ENCODE measurements at places on chromosomes 1 and 21.

DNA sequence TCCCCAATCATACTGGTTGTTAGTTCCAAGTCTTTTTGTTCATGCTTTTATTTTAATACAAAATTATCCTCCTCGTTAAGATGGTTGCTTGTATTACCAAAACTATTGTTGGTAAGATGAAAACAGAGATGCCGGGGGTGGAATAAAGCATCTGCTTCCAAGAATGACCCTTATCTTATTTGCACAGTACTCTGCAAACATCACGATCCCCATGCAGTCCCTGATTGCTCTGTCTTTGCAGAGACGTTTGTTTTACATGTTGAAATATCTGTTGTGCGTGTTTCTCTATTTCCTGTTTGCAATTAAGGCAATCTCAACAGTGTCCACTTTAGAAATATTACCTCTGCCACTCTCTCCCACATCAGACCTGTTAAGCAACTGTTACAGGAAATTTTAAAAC lies 141.3 kb upstream of the NCAM2 start:
- H3K27ac ChIP-seq: no peak overlapping the region
- DNase-seq: no peak
- H3K36me3 ChIP-seq: no peaks in the 10 kb centered on the region
- H3K4me3 ChIP-seq: no peak overlapping the region

- no peaks in the 10 kb centered on the region for H3K36me3 ChIP-seq
- no peak overlapping the region for H3K4me3 ChIP-seq
- H3K4me1 ChIP-seq: no peaks in the 10 kb centered on the region
- no peak overlapping the region for H3K27ac ChIP-seq
- H3K27me3 ChIP-seq: no peaks in the 10 kb centered on the region
Observed at GRCh38 chr1:64683419-64683818, 61.5 kb upstream of the RAVER2 start.

- DNase-seq: no peak
- no peaks in the 10 kb centered on the region for H3K36me3 ChIP-seq
- H3K4me1 ChIP-seq: peaks cover 25% of the 10 kb centered on the region
- no peak overlapping the region for H3K4me3 ChIP-seq
Observed at GRCh38 chr1:201457508-201457960, 11.5 kb downstream of the PHLDA3 start.

GRCh38 chr1:29271724-29272123 lies 35.4 kb downstream of the PTPRU start:
- no peak overlapping the region for H3K27ac ChIP-seq
- no peaks in the 10 kb centered on the region for H3K4me1 ChIP-seq
- H3K36me3 ChIP-seq: no peaks in the 10 kb centered on the region
- no peak for DNase-seq

- no peak overlapping the region for H3K4me3 ChIP-seq
- no peak for DNase-seq
- H3K27ac ChIP-seq: no peak overlapping the region
- peaks cover 41% of the 10 kb centered on the region for H3K27me3 ChIP-seq
Observed at GRCh38 chr1:169451218-169451824, 24.0 kb upstream of the CCDC181 start.

GRCh38 chr1:203680765-203681164 lies 54.1 kb downstream of the ATP2B4 start:
- no peak for DNase-seq
- H3K4me1 ChIP-seq: peaks cover 59% of the 10 kb centered on the region
- peaks cover 4% of the 10 kb centered on the region for H3K36me3 ChIP-seq
- H3K27ac ChIP-seq: peak overlapping the region; percentile 45

- H3K27me3 ChIP-seq: no peaks in the 10 kb centered on the region
- no peak for DNase-seq
- H3K36me3 ChIP-seq: no peaks in the 10 kb centered on the region
- no peak overlapping the region for H3K27ac ChIP-seq
- H3K4me3 ChIP-seq: no peak overlapping the region
Observed at GRCh38 chr21:37032877-37033471, 26.5 kb downstream of the RIPPLY3 start.

DNA sequence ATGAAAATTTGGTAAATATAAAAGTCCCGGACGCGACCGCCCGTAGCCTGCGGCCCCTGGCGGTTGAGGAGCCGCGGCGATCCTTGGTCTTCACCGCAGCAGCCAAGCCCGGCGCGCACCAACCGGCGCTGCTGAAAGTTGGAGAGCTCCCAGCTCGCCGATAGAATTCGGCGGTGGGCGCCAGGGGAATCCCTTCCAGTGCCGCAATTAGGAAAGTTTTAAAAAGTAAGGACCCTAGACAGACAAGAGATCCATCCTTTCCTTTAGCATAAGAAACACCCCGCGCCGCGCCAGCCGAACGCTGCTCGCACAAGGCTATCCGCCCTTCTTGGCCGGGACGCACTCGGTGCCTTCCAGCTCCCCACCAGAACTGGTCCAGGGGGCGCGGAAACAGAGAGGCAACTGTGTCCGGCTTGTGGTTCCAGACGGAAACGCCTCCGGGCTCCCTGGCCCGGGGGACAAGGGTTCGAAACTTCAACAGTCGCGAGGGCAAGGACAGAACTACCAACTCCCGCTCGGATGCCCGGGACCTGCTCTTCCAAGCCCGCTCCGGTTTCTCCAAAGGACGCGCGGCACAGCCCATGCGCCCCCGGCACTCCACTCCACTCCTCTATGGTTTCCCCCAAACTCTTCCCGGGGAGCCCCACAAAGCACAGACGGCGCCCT lies 1.7 kb downstream of the FAM78B start:
- peaks cover 37% of the 10 kb centered on the region for H3K4me1 ChIP-seq

GRCh38 chr1:65812065-65812464 lies 19.4 kb downstream of the PDE4B start:
- peaks cover 57% of the 10 kb centered on the region for H3K27me3 ChIP-seq
- H3K36me3 ChIP-seq: no peaks in the 10 kb centered on the region
- H3K4me3 ChIP-seq: peak overlapping the region; percentile 27
- H3K4me1 ChIP-seq: peaks cover 28% of the 10 kb centered on the region

- no peak for DNase-seq
- peaks cover 27% of the 10 kb centered on the region for H3K27me3 ChIP-seq
- H3K4me3 ChIP-seq: no peak overlapping the region
- no peaks in the 10 kb centered on the region for H3K36me3 ChIP-seq
- H3K4me1 ChIP-seq: no peaks in the 10 kb centered on the region
Observed at GRCh38 chr1:113255038-113255719, 135.1 kb upstream of the MAGI3 start.

DNA sequence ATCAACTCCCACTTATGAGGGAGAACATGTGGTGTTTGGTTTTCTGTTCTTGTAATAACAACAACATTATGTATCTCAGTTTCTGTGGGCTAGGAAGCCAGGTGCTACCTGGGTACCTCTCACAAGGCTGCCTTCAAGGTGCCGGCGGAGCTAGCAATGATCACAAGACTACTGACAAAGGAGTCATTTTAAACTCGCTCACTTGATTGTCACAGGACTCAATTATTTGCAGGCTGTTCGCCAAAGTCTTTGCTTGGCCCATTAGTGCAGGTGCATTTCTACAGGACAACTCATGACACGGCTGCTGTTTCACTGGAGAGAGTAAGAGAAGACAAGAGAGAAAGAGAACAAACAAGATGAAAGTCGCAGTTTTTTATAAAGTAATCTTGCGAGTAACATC lies 1237.4 kb upstream of the TMPRSS15 start:
- no peak overlapping the region for H3K27ac ChIP-seq
- no peaks in the 10 kb centered on the region for H3K36me3 ChIP-seq
- no peak for DNase-seq
- no peak overlapping the region for H3K4me3 ChIP-seq
- H3K27me3 ChIP-seq: no peaks in the 10 kb centered on the region

DNA sequence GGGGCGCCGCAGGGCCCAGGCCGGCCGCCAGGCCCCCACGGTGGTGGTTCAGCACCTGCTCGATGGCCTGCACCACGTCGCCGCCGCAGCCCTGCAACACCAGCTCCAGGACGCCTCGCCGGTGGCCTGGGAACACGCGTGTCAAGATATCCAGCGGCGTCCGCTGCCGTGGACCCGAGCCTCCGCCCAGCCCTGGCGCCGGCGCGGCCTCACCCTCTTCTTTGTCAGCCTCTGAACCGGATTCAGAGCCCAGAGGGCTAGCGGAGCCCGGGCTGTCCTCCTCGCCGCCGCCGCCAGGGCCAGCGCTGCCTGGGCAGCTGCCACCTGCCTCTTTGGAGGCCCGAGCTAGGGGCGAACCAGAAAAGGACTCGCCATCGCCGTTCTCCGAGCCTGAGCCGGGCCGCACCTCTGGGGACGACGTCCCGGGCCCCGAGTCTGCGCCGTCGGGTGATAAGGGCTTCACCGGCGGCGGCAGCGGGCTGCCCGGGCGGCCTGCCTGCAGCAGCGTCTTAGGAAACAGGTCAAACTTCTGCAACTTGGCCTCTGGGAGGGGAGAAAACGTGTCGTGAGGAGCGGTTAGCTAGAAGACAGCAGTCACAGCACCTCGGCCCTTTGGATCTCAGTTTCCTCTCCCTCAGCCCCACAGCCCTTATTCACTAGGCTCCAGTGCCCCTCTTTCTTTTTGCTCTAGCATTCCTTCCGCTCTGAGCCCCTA lies 3.9 kb downstream of the DMRTA2 start:
- no peak for DNase-seq
- H3K36me3 ChIP-seq: peaks cover under 1% of the 10 kb centered on the region
- peaks cover 57% of the 10 kb centered on the region for H3K4me1 ChIP-seq
- H3K4me3 ChIP-seq: peak overlapping the region; percentile 60
- no peak overlapping the region for H3K27ac ChIP-seq
- peaks cover 78% of the 10 kb centered on the region for H3K27me3 ChIP-seq

DNA sequence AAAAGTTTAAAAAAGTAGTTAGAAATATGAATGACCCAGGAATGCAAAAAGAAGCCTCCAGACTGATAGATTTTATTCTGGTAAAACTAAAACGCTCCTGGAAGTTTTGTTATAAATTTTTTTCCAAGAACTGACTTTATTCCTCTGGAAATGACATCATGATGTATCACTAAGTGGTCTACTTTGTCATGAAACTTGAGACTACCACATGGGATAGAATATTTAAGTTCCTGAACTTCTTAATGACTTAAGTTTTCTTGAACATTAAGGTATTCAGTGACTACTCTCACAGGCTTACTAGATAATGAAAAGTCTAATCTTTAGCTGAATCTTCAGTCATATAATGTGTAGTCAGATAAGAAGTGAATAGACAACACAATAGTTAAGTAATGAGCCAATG lies 842.2 kb downstream of the USP25 start:
- no peak overlapping the region for H3K27ac ChIP-seq
- no peaks in the 10 kb centered on the region for H3K27me3 ChIP-seq
- H3K4me3 ChIP-seq: no peak overlapping the region

DNA sequence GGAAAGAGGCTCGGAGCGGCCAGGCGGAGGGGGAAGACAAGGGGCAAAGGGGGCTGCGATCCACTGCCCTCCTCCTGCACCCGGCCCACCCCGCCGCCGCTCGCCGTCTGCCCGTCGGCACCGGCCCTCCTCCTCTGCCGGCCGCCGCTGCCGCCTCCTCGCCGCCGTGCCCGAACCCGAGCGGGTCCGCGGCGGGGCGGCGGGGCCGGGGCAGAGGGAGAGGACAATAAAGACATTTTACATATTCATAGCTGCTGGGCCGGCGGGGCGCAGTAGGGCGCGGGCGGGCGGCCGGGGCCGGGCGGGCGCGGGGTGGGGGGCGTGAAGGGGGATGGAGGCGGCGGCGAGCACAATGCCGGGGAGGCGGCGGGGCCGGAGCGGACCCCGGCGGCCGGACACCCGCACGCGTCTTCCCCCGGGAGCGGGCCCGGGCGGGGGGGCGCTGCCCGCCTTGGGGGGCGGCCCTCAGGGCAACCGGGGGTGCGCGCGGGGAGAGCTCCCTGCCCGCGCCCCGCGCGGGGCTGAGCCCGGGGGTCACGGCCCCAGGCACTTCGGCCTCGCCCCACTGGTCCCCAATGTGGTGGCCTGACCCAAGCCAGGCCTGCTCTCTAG lies 546 bp downstream of the POU2F1 start:
- H3K4me3 ChIP-seq: peak overlapping the region; percentile 97
- peaks cover 60% of the 10 kb centered on the region for H3K4me1 ChIP-seq
- DNase-seq: peak; percentile 60
- peaks cover 2% of the 10 kb centered on the region for H3K36me3 ChIP-seq
- H3K27ac ChIP-seq: no peak overlapping the region
- H3K27me3 ChIP-seq: no peaks in the 10 kb centered on the region

GRCh38 chr1:19033926-19034680 lies 77.6 kb upstream of the IFFO2 start:
- H3K27me3 ChIP-seq: peaks cover 23% of the 10 kb centered on the region
- H3K36me3 ChIP-seq: no peaks in the 10 kb centered on the region
- DNase-seq: no peak
- H3K4me3 ChIP-seq: no peak overlapping the region
- no peaks in the 10 kb centered on the region for H3K4me1 ChIP-seq
- no peak overlapping the region for H3K27ac ChIP-seq

- H3K36me3 ChIP-seq: no peaks in the 10 kb centered on the region
- H3K27me3 ChIP-seq: peaks cover 10% of the 10 kb centered on the region
- H3K4me3 ChIP-seq: no peak overlapping the region
- no peak overlapping the region for H3K27ac ChIP-seq
- H3K4me1 ChIP-seq: peaks cover 8% of the 10 kb centered on the region
Observed at GRCh38 chr1:245348626-245349025, 193.8 kb downstream of the KIF26B start.

DNA sequence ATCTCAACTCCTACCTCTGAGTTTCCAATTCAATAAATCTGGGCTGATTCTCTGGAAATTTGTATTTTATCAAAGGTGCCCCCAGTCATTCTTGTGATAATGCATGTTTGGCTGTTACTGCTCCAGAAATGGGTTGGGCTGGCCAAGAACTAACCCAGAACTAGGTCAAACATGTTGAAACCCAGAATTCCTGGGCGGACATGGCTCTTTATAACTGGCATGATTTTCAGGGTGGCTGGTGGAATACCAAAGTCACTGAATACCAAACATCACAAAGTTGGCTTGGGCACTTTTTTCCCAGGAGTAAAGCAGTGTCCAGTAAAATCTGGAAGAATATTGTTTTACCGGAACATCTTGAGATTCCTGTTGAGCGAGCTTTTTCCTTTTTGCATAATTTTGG lies 89.4 kb upstream of the S1PR1 start:
- H3K4me1 ChIP-seq: peaks cover 58% of the 10 kb centered on the region
- H3K36me3 ChIP-seq: no peaks in the 10 kb centered on the region
- no peaks in the 10 kb centered on the region for H3K27me3 ChIP-seq
- H3K4me3 ChIP-seq: no peak overlapping the region
- no peak for DNase-seq
- no peak overlapping the region for H3K27ac ChIP-seq

GRCh38 chr1:64135462-64136223 lies 67.8 kb upstream of the UBE2U start:
- no peaks in the 10 kb centered on the region for H3K36me3 ChIP-seq
- no peaks in the 10 kb centered on the region for H3K4me1 ChIP-seq
- H3K27ac ChIP-seq: no peak overlapping the region
- DNase-seq: no peak

DNA sequence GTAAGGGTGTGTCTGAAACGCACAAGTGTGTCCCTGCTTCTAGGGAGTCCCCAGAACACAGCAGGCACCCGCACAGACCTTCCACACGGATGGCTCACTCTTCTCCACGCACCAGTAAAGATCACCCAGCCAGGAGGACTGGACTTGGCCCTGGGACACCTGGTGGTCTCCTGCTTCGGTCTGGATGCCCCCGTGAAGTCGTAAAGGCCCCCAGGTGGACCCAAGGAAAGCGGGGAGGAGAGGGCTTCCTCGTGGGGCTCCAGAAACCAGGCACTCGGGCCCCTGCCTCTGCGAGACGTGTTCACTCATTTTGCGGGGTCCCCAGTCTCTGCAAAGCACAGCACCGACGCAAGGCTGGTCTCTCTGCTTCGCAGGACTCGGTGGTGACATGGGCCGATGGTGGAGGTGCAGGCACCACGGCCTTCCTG lies 20.2 kb upstream of the COL6A2 start:
- no peak overlapping the region for H3K27ac ChIP-seq
- no peak for DNase-seq
- H3K27me3 ChIP-seq: no peaks in the 10 kb centered on the region
- H3K4me1 ChIP-seq: no peaks in the 10 kb centered on the region
- H3K4me3 ChIP-seq: no peak overlapping the region

GRCh38 chr1:63621075-63621474 lies 27.9 kb downstream of the PGM1 start:
- H3K27me3 ChIP-seq: no peaks in the 10 kb centered on the region
- no peak overlapping the region for H3K4me3 ChIP-seq
- DNase-seq: no peak
- H3K36me3 ChIP-seq: no peaks in the 10 kb centered on the region
- H3K4me1 ChIP-seq: no peaks in the 10 kb centered on the region
- H3K27ac ChIP-seq: no peak overlapping the region

All from activated T-cell treated with anti-CD3 and anti-CD28 coated beads, Interleukin-2, amount 50 U/mL, for 72 hours (primary cell).